Aorta (tissue), 5 donors: ENCODE measurements at places on chromosomes 4 and X. TPM values are rescaled to one million over a fixed set of nuclear protein-coding genes. Genes with fewer than 3 reads are reported as not detected.

Gene VCX3A
- not detected for total RNA-seq

Gene GPRIN3
- total RNA-seq = 6.3 TPM

Gene MMGT1
- 27.8 TPM for total RNA-seq

Gene PLP1
- 7.7 TPM for total RNA-seq

DNA sequence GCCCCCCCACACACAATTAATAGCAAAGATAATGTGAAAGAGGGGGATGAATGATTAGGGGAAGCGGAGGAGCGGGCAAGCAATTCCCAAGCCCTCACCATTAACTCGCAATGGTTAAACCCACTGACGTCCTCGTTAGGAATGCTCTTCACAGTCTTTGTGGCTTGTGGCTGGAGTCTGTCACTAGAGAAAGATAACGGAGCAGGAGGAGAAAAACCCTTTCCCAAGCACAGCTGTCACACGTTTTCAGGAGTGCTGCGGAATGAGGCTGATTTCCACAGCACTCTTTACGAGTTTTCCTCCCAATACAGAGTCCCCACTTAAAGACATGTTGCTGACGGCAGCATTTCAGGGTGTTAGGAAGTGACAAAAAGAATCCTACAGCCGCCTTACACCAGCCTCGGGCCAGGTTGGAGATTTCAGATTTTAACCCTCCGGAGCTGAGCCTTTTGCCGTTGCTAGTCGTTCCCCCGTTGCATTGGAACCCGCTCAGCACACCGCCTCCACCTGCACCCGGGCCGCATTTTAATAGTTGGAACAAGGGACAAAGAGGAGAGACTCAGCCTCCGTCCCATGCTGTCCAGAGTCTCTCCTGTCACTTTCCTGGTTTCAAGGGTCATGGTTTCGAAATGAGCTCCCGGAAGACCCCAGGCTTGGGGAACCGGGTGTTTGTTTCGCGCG is 92.2 kb downstream of the GEMIN8 start:
- DNase-seq = no peak

DNA sequence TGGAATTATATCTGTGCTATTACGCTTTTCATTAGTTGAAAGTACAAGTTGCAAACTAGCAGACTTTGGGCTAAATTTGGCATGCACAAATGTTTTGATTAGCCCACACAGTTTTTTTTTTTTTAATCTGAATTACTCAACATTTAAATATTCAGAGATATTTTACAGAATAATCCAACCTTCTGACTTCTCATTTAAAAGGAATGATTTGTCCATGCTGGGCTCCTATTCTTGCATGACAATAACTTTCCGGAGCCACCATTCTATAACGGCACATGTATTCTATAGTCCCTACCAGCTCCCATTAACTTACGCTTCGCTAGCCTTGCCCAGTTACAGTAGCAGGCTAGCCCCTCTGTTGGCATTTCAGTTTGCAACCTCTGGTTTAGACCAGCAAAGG is 219.3 kb upstream of the FTHL17 start:
- no peak for DNase-seq

- DNase-seq = no peak
Observed at GRCh38 chr4:176306837-176307665, 12.7 kb upstream of the SPCS3 start.

DNA sequence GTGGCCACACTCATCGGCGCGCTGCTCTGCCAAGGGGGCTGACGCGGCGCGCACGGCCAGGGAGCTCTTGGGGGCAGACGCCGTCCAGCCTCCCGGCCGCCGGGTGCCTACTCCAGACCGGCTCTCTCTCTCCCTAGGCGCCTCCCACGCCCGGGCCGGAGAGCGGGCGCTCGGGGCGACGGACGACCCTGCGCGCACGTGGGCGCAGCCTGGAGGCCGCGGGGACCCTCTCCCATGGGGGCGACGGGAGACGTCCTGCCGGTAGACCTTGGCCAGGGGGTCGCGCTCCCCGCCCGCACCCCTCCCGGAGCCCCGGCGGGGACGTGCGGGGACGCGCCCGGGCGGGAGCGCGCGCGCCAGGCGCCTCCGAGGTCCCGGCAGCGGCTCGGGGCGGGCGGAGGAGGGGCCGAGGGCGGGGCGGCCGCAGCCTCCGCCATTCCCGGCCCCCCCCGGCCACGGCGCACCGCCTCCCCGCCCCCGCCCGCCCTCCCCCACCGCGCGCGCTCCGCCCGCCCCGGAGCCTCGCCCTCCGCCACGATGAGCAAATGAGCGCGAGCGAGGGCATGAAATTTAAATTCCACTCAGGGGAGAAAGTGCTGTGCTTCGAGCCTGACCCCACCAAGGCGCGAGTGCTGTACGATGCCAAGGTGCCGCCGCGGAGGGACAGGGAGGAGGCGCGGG is at the start of gene MSL3:
Gene MSL3 (plus strand): TSS at position 519 of the 681 bp plus-strand sequence. CDS start 27 bp downstream, at position 546.
- peak; percentile 92 for DNase-seq

- no peak for DNase-seq
Observed at GRCh38 chr4:73055241-73055897, 14.1 kb downstream of the COX18 start.

- DNase-seq = no peak
Observed at GRCh38 chr4:82402196-82402775, 28.0 kb downstream of the HNRNPDL start.

DNA sequence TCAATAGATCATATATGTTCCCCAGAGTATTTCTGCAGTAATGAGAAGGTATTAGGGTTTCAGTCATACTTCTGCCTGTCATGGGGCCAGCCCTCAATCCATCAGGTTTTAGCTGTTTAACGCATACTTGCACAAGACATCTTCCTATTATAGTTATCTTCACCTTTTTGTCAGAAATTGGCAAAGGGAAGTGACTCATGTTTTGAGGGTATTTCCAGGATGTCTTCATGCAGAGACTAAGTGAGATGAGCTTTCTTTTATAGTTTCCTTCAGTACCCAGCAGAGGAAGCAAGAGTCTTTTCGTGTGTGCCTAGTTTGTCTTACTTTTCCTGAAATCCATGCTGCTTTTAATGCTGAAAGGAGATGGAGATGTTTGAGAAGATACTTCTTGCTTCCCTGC is 9.5 kb downstream of the CSTF2 start:
- DNase-seq = no peak

DNA sequence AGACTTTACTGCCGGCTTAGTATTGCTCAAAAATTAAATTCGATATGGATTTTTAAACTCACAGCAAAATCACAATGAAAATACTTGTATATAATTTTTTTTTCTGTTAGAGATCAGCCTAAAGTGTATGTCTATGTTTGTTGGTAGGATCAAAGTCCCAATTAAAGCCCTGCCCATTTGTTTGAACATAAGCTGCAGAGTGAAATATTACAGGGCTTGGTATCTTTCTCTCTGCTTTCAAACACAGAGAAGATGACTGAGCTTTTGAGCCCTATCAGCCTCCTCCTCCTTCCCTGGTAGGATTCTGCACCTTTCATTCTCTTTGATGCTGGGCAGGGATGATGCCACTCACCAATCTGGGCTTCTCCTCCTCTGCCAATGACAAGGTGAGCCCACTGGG is 345.4 kb downstream of the PPP1R2C start:
- DNase-seq = no peak

DNA sequence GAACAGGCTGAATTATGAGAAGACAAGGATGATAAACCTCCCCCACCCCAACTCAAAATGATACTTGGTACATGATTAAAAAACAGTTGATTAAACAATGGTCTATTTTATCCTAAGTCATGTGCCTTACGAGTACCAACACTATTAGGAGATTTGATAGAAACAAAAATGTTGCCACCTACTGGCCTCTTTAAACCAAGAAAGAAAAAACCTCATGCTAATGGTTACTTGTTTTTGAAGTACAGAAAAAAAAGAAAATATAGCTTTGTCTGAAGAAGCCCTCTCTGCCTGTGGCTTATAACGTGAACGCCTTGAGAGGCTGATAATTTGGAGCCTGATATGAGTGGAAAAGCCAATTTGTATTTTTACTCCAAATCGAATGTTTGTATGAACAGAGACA is 538.2 kb downstream of the DMD start:
- DNase-seq = no peak
